ENCODE measurements at places on chromosomes 3 and 15.
A peak's percentile ranks its signal among the peaks of the same experiment; 100 is the strongest.

GRCh38 chr3:190385731-190386688 is 2.0 kb upstream of the CLDN16 start:
- DNase-seq: peak; percentile 97

GRCh38 chr3:134313847-134314587 is 60.2 kb downstream of the AMOTL2 start:
- no peak for DNase-seq

DNA sequence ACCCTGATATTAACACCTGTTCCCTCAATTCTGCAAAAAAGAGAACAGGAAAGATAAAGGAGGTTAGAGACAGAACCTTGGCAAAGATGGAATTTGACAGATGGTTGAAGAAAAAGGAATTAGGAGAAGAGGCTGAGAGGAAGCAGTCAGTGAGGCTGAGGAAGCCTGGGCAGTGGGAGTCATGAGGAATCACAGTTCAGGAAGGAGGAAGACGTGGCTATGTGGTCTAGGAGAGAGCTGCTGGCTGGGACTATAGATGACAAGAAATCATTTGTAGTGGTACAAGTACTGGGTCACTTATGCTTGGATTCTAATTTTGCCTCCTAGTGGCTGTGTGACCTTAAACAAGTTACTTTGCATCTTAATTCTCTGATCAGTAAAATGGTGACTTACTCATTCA is 49.0 kb downstream of the LARS2 start:
- peak; percentile 15 for DNase-seq

DNA sequence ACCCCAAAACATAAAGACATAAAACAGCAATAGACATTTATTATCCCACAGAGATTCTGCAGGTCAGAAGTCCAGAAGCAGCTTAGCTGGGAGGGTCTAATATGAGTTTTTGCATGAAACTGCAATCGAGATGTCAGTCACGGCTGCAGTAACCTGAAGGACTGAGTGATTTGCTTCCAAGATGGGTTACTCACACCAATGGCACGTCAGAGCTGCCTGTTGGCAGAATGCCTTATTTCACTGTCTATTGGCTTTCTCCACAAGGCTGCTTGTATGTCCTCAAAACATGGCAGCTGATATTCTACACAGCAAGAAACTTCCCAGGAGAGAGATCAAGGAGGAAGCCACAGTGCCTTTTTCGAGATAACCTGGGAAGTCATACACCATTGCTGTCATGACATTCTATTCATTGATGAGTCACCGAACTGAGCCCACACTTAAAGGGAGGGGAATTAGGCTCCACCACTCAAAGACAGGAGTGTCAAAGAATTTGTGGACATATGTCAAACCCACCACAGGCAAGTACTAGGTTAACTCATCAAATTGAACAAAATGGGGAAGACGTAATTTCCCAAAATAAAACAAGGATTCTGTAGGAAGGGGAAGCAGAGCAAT is 122.2 kb downstream of the SYNPR start:
- DNase-seq: peak; percentile 7

- no peak for DNase-seq
Measured at GRCh38 chr15:60795471-60795870, 316.5 kb upstream of the ICE2 start.
